Stimulated activated CD4-positive, alpha-beta T cell treated with anti-CD3 and anti-CD28 coated beads, TNF-alpha, amount 100 ng/mL, for 4 hours (primary cell): ENCODE measurements at places on chromosomes 12 and 14.

GRCh38 chr12:107779077-107779831, 4.8 kb downstream of the ASCL4 start:
- DNase-seq, result no peak

DNA sequence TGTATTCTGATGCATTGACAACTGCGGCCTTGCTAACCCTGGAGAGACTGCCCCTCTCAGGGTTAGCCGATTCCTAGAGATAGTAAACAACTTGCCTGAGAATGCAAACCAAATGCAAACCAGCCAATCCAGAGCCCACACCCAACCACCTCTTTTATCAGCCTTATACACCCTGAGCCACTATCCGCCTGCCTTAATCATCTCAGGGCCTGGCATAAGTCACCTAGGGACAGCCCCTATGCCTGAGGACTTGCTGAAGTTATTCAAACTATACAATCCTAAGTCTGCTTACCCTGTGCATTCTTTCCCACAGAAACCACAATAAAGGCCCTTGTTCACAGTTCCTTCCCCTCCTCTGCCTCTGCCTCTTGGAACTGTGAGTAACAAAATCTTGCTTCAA, 177.2 kb downstream of the KCNA5 start:
- DNase-seq, result no peak

- DNase-seq, result no peak
These were observed 41.5 kb downstream of the CHGA start for GRCh38 chr14:92964124-92965109.

DNA sequence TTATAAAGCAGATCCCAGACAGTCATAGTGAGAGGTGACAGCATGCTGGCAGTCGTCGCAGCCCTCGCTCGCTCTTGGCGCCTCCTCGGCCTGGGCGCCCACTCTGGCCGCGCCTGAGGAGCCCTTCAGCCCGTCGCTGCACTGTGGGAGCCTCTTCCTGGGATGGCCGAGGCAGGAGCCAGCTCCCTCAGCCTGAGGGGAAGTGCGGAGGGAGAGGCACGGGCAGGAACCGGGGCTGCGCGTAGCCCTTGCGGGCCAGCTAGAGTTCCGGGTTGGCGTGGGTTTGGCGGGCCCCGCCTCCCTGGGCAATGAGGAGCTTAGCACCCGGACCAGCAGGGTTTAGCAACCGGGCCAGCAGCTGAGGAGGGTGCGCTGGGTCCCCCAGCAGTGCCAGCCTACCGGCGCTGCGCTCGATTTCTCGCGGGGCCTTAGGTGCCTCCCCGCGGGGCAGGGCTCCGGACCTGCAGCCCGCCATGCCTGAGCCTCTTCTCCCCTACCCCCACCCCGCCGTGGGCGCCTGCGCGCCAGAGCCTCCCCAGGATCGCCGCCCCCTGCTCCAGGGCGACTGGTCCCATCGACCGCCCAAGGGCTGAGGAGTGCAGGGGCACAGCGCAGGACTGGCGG, 451.2 kb upstream of the DCN start:
- no peak for DNase-seq

DNA sequence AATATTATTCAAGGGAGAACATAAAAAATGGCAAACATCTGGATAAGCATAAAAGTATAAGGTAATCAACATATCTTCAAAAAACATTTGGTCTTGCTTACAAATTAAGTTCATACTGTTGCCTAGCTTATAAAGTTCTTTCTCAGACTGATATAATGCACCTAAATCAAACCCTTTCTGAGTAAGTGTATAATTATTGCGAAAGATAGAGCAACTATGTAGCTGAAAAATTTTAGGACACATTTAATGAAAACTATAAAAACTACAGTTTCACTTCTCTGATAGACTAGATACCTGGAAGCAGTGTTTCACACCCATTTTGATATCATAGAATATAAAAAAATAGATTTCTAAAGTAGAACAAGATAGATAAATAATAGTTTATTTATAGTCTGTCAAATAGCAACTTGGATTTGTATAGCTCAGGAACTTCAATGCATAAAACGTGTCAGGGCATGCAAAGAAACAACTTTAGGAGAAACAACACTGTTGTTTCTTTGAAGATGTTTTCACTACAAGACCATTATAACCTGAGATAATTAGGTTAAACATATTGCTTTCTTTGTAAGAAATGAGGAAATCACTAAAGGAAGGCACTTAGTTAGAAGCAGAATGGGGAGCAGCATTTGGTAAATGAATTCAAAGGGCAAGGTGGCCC, 7.6 kb downstream of the CLECL1 start:
- DNase-seq, result no peak

GRCh38 chr12:124098887-124099286, 125.9 kb downstream of the ZNF664 start:
- DNase-seq, result no peak

DNA sequence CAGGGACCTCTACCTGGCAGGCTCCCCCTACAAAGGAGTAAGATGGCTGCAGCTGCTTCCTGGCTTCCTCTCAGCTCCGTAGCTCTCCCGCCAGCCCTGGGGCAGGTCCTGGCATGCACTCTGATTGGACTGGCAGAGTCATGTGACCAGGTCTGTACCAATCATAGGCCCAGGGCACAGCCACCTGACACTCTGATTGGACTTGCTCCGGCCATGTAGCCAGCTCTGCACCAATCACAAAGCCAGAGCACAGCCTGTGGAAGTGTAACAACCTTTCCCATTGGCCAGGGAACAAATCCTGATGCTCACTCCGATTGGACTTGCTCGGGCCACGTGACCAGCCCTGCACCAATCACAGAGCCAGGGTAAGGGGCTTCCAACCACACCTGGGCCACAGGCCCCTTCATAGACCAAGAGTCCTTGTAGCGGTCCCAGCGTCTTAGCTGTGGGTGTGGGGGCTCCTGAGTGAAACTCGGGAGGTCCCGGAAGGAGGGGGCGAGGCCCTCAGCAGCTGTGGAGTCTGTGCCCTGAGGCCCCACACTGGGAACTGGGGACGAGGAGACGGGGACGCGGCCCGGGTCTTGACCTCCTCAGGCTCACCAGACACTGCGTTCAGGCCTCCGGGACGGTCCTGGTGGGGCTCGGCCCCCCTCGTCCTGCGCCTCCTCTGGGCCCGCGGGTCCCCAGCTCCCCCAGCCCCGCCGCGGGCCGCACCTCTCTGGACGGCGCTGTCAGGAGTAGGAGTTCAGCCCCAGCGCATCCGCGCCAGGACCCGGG, 210.6 kb downstream of the ADGRD1 start:
- DNase-seq, result no peak

- DNase-seq, result no peak
These were observed 2.6 kb downstream of the RTL1 start for GRCh38 chr14:100900837-100901390.

- no peak for DNase-seq
These were observed 94.2 kb upstream of the TBX5 start for GRCh38 chr12:114500131-114500530.

DNA sequence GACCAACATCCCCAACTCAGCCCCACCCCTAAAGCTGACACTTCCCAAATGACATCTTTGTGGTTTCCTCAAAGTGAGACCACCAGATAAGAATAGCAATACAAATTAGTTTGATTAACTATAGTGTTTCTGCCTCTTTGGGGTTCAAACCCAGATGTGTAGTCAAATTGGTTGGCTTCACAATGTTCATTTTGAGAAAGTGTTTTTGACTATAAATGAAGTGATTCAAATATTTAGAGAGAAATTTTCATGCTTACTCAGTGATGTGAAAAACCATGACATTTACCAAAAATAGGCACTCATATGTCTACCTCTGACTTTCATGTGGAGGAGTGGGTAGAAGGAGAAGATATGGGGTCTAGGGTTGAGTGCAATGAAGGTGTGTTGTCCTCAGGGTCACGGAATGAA, 218.4 kb downstream of the BCAT1 start:
- DNase-seq, result no peak

- no peak for DNase-seq
These were observed 166.1 kb upstream of the EEA1 start for GRCh38 chr12:93094988-93095737.

DNA sequence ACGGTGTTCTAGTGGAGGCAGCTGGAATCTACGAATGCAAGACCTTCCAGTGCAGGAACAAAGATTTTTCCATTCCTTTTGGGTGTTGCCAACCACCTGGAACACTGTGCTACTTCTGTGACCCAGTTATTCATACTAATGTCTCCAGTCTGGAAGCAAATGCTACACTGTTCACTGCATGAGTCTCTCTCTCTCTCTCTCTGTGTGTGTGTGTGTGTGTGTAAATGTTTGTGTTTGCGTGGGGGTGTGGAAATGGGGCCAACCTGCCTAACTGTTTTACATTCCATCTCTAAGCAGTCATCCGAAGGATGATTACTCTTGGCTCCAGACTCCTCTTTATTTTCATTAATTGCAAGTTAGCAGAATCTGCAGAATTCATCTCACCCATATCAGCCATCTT, 29.9 kb upstream of the YBX3 start:
- no peak for DNase-seq

DNA sequence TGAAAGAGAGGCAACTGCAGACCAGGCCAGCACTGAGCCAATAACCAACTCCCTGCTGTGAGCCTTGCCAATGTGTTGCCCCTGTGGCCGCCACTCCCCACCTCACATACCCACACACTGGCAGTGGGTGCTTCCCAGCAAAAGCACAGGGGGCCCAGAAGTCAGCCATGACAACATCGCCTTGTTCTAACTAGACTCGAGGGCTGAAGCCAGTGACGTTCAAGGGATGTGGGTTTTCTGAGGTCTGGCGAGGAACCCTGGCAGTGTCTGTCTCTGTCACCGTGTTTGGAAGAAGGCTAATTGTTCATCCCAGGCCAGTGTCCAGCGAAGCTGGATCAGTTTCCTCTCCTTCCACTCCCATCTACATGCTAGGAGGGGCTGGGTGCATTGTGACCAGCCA, 311.8 kb upstream of the AMIGO2 start:
- peak; percentile 35 for DNase-seq

GRCh38 chr12:46675736-46676135, 150.1 kb downstream of the SLC38A4 start:
- DNase-seq, result no peak

GRCh38 chr12:64800640-64801039, 23.8 kb upstream of the TBC1D30 start:
- no peak for DNase-seq

GRCh38 chr12:96427269-96427729, 27.1 kb upstream of the CDK17 start:
- DNase-seq, result no peak

DNA sequence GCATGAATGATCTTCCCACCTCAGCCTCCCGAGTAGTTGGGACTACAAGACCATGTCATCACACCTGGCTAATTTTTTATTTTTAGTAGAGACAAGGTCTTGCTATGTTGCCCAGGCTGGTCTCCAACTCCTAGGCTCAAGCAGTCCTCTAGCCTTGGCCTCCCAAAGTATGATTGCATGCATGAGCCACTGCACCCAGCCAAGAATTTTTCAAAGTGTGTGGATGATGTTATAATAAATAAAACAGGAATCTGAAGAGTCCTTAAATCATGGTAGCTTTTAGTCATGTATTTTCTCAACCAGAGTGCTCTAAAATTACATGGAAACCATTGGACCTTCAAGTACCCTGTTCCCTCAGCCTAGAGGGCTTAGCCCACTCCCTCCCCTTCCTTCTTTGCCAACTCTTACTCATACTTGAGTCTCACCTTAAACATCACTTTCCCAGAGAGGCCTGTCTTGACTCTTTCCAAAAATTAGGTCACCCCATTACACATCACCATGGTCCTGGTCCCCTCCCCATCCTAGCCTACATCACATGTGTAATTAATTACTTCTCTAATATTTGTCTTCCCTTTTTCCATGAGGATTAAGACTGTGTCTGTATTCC, 52.2 kb upstream of the BICDL1 start:
- DNase-seq, result no peak

DNA sequence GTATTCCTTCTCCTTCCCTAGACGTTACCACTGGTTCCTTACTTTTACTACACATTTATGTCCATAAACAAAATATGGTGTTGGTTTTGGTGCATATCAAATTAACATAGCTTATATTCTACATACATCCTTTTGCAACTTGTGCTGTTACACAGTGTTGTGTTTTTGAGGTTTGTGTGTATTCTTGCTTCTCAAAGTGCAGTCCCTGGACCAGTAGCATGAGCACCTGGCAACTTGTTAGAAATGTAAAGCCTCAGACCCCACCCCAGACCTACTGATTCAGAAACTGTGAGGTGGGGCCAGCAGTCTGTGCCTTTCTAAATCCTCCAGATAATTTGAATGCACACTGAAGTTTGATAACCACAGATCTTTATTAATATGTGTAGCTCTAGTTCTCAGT, 65.9 kb downstream of the RNFT2 start:
- no peak for DNase-seq

- no peak for DNase-seq
These were observed 23.8 kb upstream of the LRTM2 start for GRCh38 chr12:1796515-1797010.

GRCh38 chr14:100018482-100018881, 46.7 kb upstream of the EVL start:
- DNase-seq, result no peak

DNA sequence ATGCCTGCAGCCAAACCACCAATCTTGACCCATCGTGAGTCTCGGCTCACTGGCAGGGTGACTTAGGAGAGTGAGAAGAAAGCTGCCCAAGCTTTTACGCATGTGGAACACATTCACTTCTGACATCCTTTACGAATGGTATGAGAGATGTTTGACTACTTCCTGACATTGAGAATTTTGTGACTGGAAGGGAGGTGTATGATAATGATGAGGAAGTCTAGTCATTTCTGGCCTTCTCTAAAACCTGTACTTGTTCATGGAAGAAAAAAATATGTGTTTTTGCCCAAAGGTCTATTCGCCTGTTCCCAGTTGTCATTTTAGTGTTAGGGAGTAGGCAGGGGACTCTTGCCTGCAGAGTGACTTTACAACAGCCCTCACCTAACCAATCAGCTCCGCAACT, 227.2 kb upstream of the ATP2B1 start:
- no peak for DNase-seq

DNA sequence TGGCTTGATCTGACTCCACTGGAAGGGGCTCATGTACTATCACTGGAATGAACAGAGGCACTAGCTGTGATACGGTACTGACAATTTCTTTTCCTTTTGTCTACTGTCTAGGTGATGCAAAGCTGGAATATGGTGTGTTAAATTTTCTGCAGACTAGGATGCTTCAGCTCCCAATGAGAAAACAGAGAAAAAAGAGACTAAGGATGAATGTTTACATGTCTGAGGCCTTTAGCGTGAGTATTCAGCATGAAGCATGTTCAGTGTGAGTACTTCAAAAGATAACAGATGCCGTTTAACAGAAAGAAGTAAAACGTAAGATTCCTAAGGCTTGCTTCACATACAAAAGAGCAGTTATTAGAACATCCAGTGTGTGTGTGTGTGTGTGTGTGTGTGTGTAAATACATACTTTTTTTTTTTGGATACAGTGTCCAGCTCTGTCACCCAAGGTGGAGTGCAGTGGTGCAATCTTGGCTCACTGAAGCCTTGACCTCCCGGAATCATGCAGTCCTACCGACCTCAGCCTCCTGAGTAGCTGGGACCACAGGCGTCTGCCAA, 92.3 kb upstream of the FERMT2 start:
- DNase-seq, result no peak

GRCh38 chr14:57961786-57962060, 95.8 kb upstream of the SLC35F4 start:
- no peak for DNase-seq

GRCh38 chr12:47023311-47023710, 56.1 kb upstream of the PCED1B start:
- DNase-seq, result no peak
